ENCODE measurements at places on chromosomes 2 and 18.

DNA sequence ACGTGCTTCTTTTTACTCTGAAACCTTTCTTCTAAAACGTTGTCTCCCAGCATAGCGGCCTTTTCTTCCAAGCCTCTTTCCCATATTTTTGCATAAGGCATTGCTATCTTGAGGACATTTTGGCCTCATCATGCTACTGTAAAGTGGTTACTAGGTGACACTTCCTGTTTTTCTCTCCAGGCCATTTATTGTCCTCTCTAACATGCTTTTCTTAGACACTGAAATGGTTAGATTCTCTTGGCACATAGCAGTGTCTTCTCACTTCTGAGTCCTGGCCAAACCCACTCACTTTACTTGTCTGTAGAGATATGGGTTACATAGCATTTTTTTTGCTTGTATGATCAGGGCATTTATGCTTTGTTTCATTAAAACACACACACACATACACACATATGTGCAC is 50.1 kb upstream of the KCNH7 start:
- DNase-seq: no peak

GRCh38 chr2:28628506-28628905 is 123.1 kb upstream of the PPP1CB start:
- DNase-seq: no peak

GRCh38 chr18:55778788-55779690 is 191.0 kb upstream of the TCF4 start:
- no peak for DNase-seq

- DNase-seq: no peak
These were observed 13.0 kb upstream of the KIF1A start for GRCh38 chr2:240832921-240833494.

GRCh38 chr2:101188683-101189405 is 37.7 kb upstream of the TBC1D8 start:
- no peak for DNase-seq

- DNase-seq: no peak
These were observed 118.9 kb upstream of the SPOPL start for GRCh38 chr2:138382672-138383071.
